Stomach (tissue), 19 donors: ENCODE measurements at places on chromosomes 11 and 22.

GRCh38 chr11:326592-326841 lies 5.9 kb upstream of the IFITM3 start:
- DNase-seq: no peak

GRCh38 chr11:83865636-83866461 lies 579.7 kb upstream of the CCDC90B start:
- DNase-seq: no peak

DNA sequence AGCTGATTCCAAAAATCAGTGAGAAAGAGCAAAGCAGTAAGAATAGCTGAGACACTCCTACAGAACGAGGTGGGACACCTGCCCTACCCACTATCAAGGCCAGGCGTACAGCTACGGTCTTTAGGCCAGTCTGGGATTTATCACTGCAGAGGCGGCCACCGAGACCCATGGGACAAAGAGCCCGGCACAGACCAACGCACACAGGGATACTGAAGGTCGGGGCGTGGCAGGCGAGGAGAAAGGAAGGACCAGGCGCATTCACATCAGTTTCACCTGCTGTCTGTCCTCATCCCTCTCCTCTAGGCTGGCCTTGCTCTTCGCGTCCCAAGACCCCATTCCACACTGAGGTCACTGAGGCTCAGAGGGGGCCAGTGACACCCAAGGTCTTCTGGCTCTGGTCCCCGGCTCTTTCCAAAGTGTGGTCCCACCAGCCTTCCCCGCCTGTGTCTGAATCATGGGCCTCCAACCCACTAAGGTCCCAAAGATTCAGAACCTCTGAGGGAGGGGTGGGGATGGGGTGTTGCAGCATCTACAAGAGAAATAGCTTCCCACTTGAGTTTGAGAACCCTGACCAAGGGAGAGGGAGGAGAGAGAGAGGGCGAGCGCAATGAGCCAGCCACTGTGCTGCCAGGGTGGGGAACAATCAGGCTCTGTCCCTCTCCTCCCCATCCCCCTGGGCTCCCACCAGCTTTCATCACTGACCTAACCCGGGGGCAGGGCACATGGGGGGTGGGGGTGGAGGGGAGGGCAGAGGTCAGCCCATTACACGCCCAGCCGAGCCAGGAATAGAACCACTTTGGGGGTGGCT lies 7.2 kb upstream of the PICK1 start:
- DNase-seq: no peak

DNA sequence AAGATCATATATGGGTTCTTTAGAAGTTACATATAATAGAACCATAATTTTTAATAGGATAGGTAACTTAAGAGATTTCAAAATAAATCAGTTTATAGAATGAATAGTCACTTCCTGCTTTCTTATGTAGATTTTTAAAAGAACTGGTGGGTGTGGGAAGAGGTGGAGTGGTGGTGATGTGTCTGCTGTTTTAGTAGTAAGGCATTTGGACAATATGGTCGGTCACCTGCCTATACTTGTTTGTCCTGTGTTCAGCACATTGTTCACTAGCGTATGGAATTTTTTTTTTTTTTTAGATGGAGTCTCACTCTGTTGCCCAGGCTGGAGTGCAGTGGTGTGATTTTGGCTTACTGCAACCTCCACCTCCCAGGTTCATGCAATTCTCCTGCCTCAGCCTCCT lies 39.3 kb downstream of the CCDC81 start:
- no peak for DNase-seq

DNA sequence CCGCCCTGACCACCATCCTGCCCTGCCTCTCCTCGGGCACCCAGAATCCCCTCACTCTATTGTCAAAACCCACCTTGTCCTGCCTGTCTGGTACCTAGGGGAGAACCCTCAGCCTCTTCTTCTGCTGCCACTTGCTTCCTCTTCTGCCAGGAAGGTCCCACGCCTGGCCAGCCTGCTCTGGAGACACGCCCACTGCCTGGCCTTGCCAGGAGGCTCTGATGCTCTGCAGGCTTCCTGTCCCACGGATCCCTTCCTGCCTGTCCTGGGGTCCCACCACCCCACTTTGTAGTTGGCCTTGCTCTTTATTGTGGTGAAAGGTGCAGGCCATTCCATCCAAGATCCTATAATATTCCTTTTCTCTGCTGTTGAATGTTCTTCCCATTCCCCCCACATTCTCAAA lies 63.4 kb downstream of the BMAL1 start:
- no peak for DNase-seq

DNA sequence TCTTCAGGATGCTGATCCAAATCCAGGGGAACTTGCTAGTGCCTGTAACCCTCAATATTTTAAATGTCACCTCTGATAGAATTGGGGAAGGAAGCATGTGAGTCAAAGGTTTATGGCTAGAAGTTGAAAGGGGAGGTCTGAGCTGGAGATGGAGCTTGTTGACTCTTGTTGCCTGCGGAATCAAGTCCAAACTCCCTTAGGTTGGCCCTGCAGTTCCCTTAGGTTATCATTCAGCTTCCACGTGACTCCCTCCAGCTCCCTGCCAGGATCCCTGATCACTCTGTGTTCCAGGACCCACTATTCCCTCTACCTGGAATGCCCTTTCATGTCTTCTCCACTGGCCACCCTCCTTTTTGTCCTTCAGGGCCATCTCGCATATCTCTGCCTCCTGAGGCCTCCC lies 26.2 kb upstream of the LIPT2 start:
- peak; percentile 35 for DNase-seq

- peak; percentile 2 for DNase-seq
These were observed 1.1 kb downstream of the MUC5AC start for GRCh38 chr11:1158681-1159487.

- DNase-seq: no peak
These were observed 21.7 kb upstream of the ROBO3 start for GRCh38 chr11:124843616-124843910.

DNA sequence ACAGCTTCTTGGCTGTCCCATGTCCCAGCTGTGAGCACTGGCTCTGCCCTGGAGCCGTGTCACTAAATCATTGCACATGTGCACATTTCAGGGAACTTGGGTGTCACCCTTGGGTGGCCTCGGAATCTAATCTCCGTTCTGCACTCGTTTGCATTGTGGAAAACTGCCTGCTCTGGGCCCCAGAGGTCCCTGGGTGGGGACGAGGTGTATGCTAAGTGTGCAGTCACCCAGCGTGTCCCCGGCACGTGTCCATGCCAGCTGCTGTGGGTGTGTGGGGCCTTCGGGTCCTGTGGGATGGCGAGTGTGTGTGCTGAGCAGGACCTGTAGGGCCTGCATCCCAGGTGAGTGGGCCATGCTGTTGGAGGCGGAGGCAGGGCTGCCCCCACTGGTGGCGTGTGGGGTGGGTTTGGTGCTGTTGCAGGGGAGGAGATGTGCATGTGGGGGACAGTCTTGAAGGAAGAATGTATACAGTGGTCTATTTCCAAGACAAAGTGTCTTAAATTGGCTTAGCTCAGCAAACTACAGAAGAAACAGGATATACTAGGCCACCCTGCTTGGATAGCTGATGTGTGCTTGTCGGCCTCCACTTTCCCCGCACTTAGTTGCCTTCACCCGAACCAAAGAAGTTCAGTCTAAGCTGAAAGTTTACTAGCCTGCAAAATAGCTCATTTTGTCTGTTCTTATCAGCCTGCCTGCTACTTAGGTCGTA lies 14.6 kb downstream of the TANGO2 start:
- DNase-seq: no peak

DNA sequence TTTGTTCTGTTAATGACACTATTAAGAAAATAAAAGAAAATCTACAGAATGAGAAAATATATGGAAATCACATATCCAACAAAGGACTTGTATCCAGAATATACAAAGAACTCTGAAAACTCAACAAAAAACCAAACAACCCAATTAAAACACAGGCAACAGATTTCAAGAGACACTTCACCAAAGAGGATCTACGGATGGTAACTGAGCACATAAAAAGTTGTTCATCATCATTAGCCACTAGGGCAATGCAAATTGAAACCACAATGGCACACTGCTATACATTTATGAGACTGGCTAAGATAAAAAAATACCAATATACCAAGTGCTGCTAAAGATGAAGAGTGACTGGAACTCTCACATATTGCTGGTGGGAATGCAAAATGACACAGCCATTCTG lies 34.5 kb upstream of the SLC25A1 start:
- DNase-seq: no peak

GRCh38 chr11:79173615-79174014 lies 267.2 kb downstream of the TENM4 start:
- no peak for DNase-seq

GRCh38 chr22:46233231-46233630 lies 16.9 kb downstream of the CDPF1 start:
- peak; percentile 64 for DNase-seq

DNA sequence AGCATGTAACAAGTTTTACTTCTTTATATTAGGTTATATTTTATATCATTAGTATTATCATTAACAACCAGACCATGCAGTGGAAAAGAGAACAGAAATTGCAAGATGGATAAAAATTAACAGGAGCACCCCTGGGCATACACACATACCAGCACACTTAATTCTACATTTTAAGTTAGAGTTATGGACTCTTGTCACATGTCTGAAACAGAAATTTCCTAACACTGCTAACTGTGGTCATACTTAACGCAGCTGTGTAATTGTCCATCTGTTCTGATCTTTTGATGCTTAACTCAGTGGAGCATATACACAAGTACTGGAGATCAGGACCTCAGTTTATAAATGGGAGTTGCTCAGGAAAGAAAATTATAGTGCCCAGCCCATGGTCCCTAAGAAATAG lies 358 bp downstream of the OR52H1 start:
- no peak for DNase-seq

DNA sequence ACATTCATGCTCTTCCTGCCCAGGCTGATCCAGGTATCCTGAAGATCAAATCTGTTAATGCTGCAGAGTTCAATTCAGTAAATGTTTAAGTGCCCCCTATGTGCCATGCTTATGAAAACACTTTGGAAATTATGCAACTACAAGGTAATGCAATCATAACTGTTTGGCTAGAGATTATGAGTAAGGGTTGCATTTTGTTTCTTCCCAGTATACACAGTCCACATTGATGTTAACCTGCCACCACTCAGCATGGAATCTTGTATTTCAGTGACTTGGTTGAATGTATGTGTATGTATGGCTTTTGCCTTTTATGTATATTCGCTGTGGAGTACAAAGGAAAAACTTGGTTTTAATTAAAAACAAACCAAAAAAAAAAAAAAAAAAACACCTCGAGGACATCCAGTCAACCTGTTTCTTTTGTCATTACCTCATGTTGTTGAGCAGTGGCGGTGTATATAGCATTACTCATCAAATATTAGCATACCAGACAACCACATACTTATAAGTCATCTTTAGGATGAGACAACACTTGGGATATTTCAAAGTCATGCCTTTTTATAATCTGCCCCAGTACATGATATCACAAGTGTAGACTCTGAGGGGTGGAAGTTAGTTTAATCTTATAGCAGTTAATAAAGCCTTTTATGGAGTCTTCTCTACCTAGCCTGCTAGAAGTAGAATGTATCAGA lies 86.1 kb upstream of the HORMAD2 start:
- DNase-seq: no peak

GRCh38 chr22:31954535-31955523 lies 10.5 kb downstream of the YWHAH start:
- no peak for DNase-seq

DNA sequence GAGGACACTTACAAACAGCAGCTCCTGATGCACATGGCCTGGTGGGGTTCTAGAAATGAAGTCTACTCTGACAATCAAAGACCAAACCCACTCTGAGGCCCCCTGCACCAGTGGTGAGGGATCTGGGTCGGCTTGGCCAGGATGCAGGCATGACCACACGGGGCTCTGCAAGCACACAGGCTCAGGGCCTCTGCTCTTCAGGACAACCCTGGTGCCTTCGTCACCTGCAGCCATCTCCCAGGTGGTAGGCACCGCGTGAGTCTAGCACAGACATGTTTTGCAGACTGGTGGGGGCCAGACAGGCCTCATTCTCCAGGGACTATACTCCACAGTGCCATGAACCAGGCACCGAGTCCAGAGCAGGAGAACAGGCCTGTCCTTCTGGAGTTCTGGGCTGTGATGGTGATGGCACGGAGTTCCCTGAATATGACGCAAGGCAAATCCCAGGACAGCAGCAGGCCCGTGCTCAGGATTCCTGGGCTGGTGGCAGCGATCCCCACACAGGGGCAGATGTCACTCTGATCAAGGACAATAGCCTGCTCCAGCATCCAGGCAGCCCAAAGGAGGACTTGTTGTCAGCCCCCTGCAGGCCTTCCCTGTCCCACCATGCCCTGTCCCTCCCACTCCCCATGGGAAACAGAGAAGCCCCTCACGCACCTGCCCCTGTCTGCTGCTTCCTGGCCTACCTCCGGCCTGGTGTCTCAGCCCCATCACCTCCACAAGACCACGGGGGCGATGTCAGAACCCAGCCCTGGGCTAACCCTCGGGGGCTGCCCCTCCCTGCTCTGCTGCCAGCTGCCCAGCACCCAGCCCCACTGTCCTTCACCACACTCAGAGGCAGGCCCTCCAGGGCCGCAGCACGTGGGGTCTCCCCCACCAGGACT lies 36.1 kb downstream of the GNB1L start:
- peak; percentile 16 for DNase-seq

- DNase-seq: no peak
These were observed 73.9 kb downstream of the CTTN start for GRCh38 chr11:70472240-70472639.

GRCh38 chr11:69002570-69003231 lies 10.3 kb downstream of the MRGPRF start:
- no peak for DNase-seq

GRCh38 chr11:85941380-85941973 lies 86.3 kb downstream of the CCDC83 start:
- peak; percentile 65 for DNase-seq

- no peak for DNase-seq
These were observed 49.5 kb downstream of the ABTB2 start for GRCh38 chr11:34308049-34308912.

DNA sequence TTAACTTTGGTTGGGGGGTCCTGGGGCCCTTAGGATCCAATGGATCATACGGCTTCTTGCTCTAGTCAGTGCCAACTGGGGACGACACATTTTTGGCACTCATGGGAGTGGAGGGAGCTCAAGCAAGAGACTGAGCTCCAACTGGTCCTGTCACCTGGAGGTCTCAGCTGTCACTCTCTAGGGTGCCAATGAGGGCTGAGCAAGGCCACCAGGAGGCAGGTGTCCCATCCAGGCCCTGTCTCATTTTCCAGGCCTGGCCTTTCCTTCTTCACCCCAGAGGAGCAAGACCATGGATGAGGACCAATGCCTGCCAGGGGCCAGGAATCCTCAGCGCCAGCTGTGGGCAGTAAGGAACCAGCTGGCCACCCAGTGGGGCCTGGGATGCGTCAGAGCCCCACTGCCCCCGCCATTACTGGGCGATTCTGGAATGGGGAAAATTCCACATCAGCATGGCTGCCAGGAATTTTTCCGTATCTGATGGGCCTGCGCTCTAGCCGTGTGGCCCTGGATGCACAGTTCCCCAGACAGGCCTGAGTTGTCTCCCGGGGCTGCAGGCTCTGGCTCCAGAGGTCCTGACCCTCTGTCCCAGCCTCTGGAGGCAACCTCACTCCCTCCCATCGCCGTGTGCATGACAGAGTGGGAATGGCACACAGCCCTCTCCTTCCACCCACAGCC lies 669 bp upstream of the GAL3ST1 start:
- DNase-seq: peak; percentile 75

DNA sequence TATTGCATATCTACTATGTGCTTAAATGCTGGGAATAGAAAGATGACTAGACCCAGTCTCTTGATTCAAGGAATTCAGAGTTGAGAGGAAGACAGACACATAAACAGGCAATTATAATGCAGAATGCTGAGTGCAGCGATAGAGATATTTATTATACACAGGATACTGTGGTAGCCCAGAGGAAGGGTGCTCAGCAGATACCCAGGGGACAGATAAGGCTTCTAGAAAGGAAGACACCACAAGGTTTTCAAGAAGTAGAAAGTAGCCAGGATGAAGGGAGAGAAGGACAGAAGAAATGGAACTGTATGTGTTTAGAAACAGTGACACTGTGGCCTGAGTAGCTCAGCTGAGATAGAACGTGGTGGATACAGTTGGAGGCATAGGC lies 79.4 kb upstream of the NNMT start:
- no peak for DNase-seq
